Activated T-cell treated with anti-CD3 and anti-CD28 coated beads, Interleukin-2, amount 50 U/mL, for 4 hours (primary cell): ENCODE measurements at places on chromosomes 7 and 10. TPM values are rescaled to one million over a fixed set of nuclear protein-coding genes. Genes with fewer than 3 reads are reported as not detected.

The NUTM2B gene
- total RNA-seq, result 0.33 TPM

The C7orf57 gene
- 0.15 TPM for total RNA-seq

GRCh38 chr7:152871678-152872060 lies 112.1 kb downstream of the ACTR3B start:
- DNase-seq, result no peak

DNA sequence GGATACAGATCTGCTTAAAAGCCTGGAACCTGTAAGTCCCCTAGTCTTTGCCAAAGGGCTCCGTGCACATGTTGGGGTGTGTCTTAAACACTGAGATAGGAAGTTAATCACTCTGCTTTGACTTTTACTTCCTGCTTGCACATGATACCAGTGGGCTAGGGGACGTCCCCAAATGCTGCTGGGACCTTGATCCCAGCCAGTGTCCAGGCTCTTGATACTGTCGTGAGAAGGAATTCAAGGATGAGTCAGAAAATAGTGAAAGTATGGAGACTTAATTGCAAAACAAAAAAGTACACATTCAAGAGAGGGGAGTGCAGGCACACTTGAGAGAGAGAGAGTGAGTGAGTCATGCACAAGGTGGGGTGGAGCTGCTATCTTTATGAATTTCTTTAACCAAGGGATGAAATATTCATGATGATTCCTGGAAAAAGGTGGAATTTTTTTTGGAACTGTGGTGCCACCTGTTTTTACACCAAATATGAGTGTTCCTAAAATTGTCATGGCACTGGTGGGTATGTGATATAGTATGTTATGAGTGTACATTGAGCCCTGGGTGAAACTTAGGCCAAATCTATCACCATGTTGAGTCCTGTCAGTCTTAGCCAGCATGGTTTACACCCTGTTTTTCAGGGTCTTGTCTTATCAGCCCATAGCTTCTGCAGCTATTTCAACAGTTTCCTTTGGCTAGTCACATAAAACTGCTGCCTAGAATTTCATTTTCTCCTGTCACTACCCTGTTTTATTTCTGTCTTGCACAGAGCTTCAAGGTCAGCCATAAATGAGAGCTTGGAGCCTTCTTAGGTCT lies 88.3 kb upstream of the CYP26C1 start:
- no peak for DNase-seq

The ITPRID1 gene
- not detected for total RNA-seq
